CD4-positive, alpha-beta T cell treated with Interleukin-1 beta for 1 hour (primary cell): ENCODE measurements at places on chromosomes 6 and 20.

GRCh38 chr6:32983964-32984621 lies 15.7 kb downstream of the BRD2 start:
- no peak for DNase-seq

- no peak for DNase-seq
Observed at GRCh38 chr6:112773187-112773586, 426.1 kb downstream of the RFPL4B start.

DNA sequence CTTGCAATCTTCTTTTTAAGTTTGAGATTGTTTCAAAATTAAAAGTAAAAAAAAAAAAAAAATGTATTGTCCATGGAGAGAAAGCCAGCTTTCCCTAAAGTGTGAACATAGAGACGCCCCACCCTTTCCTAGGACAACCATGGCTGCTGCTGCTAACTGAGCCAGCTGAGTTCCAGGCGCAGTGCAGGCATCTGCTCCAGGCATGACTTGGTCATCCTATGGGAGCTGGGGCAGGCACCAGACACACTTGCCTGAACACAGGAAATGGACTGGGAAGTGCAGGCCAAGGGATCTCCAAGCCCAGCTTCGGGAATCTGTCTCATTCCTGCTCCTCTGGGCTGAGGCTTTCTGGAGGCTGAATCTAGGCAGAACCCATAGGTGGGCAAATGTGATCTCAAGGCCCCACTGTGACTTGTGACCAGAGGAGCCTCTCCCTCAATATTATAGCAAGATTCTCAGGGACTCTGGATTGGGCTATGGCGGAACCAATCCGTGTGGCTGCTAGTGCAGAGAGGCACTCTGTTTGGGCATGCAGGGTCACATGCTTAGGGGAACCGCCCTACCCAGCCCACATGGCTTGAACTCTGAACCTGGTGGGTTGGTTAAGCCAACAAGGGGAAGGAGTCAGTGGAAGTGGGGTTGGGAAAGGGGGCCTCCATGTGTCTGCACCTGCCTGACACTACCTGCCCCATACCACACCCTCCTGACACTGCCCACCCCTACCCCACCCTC lies 138.2 kb upstream of the CST7 start:
- no peak for DNase-seq

- DNase-seq: no peak
Observed at GRCh38 chr6:142296975-142297604, 4.7 kb upstream of the ADGRG6 start.
